CD4-positive, alpha-beta T cell treated with Interleukin-1 beta for 1 hour (primary cell): ENCODE measurements at places on chromosomes 6 and 20.

- DNase-seq = no peak
Measured at GRCh38 chr20:32501709-32502108, 83.4 kb downstream of the NOL4L start.

GRCh38 chr6:169776379-169776778, 25.0 kb downstream of the ERMARD start:
- no peak for DNase-seq

DNA sequence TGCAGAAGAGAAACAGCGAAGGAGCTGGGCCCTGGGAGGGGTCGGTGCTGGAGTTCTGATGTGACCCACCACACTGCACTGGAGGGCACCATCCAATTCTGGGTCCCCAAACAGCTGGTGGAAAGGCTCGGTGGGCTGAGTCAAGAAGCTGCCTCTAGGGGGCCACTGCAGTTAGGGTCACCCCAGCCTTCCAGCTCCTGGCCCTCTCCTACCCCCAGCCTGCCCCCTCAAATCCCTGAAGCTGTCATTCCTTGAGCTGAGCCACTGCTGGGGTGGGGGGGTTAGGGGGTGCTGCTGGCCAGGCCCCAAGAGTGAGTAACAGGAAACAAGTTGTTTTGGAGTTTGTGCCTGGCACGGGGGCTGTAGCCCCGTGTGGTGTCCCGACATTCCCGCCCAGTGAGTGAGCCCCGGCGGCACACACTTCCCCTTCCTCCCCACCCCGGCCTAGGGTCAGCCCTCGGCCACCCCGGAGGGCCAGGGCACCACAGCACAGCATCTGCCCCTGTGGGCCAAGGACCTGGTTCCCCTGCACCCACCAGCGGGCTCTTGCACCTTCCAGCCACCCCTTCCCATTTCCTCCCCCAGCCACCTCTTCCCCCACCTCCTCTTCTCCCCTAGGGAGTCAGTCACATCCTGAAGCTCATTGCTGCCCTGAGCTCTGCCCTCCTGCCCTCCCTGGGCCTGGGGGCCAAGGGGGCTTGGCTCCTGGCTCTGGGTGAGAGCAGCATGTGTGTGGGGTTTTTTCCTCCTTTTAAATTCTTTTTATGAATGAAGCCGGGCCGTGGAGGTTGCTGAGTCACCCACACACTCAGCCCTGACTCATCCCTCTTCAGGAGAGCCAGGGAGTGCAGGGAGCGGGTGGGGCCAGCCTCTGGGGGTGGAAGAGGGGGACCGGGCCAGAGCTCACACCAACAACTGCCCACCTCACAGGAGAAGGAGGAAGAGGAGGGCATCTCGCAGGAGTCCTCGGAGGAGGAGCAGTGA, 4.6 kb downstream of the SMIM29 start:
- DNase-seq = peak; percentile 64

- DNase-seq = peak; percentile 80
Measured at GRCh38 chr20:48760403-48760983, 67.3 kb downstream of the PREX1 start.

DNA sequence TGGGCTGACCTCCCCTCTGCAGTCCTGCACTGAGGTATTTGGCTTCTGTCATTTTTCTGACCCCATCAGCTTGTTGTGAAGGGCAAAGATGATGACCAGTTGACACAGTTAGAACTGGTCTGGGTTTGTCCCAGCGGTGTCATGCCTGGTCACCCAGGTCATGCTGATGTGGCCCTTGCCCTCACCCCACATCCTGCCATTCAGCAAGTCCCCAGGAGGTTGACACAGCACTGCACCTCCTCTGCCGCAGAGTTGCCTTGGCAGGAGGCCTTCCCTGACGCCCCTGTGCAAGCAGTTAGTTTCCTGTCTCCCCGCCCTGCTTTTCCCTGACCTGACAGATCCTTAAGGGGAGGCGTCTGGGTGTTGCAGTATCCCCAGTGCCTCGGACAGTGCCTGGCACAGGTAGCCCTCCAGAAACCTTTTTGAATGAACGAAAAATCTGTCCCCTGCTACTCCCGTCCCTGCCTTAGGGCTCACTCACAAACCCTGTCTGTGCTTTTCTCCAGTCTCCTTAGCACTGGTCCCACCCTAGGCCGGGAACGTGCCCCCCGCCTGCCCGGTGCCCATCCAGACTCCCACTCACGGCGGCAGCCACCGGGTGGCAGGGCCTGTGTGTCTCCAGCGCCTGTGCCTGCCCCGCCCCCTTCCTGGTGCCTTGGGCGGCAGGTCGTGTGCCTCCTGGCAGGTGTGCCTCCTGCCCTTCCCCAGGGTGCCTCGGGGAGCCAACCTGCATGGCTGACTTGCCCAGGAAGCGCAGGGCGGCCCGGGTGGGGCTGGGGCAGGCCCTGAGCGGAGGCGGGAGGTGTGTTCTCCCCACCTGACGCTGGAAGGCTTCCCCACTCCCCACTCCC, 146.3 kb upstream of the RNF24 start:
- DNase-seq = no peak

- peak; percentile 63 for DNase-seq
Measured at GRCh38 chr20:49979030-49979832, 3.5 kb upstream of the SNAI1 start.

- DNase-seq = no peak
Measured at GRCh38 chr6:107579456-107580056, 89.6 kb downstream of the SOBP start.

- no peak for DNase-seq
Measured at GRCh38 chr6:44554194-44554593, 166.7 kb downstream of the CDC5L start.

DNA sequence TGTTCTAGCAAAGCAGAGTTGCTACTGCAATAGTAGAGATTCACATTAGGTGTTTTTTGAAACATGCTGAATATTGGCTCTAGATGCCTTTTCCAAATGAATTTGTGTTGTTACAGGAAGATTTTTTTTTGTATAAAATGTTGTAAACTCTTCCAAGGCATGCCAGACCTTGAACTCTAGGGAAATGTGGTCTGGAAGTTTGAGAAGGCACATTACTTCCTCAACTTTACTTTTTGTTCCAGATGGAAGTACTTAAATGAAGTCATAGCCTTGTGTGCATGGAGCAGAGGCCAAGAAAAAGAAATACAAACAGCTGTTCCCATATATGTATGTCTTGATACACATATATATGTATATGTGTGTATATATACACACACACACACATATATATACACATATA, 585.7 kb upstream of the MARCKS start:
- no peak for DNase-seq

DNA sequence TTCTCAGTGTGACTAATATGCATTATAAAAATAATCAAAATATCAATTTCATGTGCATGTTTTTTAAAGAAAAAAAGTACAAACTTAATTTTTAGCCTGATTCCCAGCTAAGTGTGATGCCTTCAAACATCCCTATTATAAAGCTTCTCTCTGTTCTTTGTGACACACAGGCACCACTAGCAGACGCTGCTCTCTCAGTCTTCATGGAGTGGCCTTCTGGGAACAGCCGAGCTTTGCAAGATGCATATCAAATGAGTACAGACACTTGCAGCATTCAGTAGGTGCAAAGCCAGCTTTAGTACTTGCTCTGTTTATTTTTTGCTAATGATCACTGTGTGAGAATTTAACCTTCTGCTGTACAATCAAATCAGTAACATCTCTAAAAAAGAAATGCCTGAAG, 340.0 kb downstream of the ADGRB3 start:
- DNase-seq = no peak
